ENCODE measurements at places on chromosomes 13 and 19.

- peak; percentile 58 for DNase-seq
These were observed 10.5 kb downstream of the STOML3 start for GRCh38 chr13:38979891-38980749.

- no peak for DNase-seq
These were observed 19.2 kb downstream of the SIPA1L3 start for GRCh38 chr19:37926255-37926654.

- no peak for DNase-seq
These were observed 484.8 kb downstream of the PCDH9 start for GRCh38 chr13:66745307-66745706.

GRCh38 chr19:7953576-7953975 lies 10.1 kb upstream of the TIMM44 start:
- no peak for DNase-seq

- no peak for DNase-seq
These were observed 55.1 kb downstream of the GPR180 start for GRCh38 chr13:94656766-94657165.

DNA sequence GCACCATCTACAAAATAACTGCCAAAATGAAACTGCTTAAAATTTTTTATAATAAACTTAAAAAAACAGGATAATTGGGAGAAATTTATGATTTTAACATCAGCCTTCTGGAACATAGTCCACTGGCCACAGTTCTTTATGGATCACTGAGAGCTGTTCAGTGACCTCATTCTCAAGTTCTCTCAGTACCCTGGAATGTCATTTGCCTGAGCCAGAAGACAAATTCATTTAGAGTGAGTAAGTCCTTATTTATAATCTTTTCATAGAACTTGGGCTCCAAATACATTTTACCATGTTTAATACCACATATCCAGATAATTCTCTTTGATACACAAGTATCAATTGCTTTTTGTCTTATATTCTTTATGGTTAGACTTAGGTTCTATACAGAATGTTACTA lies 87.6 kb downstream of the CAB39L start:
- no peak for DNase-seq

DNA sequence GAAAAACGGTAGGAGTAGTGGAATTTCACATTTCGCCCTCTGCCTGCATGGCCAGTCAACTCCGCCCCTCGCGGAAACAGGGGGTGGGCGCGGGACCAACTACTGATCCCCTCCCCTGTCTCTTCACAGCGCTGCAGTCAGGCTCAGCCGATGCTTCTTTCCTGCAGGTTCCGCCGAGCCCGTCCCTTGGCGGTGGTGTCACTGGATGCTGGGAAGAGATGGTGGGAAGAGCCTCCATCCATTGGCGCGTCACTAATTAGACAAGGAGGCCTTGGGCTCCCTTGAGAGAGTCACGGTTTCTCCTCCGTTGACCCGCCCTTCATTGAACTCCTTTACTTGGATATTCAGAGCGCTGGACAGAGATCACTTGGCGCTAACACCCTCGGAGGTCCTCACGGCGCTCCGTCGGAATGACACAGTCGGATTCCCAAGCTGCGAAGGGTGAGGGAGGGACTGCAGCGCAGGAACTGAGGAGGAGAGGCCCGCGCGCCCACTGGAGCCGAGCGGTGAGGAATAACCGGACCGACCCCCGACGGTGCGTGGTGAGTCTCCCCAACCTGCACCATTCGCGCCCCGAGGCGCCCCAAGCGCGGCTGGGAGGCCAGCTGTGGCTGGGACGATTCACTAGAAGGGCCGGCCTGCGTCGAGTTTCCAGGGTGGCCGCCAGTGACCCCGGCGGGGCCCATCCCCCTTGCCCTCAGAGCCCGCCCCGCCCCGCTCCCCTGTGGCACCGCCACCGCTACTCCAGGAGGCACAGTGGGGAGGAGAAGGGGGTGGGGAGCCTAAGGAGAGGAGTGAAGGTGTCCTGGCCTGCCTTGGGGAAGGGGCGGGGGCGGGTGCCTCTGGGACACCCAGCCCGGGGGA lies 11.2 kb upstream of the CEACAM21 start:
- no peak for DNase-seq

GRCh38 chr19:28468701-28469459 lies 744.1 kb downstream of the UQCRFS1 start:
- DNase-seq, result no peak

DNA sequence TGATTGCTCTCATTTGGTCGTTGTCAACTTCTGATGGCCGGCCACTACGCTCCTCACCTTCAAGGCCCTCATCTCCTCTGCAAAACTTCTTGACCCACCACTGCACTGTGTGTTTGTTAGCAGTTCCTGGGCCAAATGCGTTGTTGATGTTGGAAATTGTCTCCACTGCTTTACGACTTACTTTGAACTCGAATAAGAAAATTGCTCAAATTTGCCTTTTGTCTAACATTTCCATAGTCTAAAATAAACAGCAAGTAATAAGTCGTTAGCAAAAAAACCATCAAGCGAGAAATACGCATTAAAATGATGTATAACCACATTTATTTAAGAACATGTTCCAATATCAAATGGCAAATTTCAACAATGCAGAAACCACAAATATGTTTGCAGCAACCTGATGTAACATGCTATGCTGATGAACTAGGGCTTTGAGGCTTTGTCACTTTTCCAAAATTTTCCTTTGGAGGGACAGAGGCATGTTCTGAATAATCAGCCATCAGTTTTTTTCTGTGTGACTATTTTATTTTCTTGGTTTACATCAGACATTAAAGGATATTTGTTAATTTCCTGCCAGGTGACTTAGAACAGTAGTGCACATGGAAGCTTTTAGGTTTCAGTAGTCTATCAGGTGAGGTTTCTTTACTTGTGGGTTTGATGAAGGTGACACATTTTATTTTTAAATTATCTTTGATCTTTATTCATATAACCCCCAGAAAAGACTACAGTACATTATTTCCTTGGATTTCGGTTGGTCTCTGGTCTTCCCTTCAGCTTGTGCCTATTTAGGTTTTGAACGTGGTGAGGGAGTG lies 74.7 kb upstream of the TEX29 start:
- no peak for DNase-seq

DNA sequence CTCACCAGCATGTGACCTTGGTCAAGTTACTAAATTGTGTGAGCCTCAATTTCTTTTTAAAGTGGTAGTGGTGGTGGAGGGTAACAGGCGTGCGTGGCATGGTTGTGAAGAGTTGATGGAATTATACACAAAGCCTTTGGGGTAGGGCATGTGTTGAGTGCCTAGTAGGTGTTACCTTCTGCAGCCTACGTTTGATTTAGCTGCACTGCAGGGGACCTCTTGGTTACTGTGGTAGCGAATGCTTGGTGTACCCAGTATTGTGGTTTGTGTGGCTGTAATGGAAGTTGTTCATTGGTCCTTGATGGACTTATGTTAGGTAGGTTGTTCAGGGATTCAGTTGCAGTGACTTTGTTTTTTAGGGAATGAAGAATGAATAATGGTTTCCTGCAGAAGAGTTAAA lies 24.6 kb downstream of the PRAM1 start:
- no peak for DNase-seq

DNA sequence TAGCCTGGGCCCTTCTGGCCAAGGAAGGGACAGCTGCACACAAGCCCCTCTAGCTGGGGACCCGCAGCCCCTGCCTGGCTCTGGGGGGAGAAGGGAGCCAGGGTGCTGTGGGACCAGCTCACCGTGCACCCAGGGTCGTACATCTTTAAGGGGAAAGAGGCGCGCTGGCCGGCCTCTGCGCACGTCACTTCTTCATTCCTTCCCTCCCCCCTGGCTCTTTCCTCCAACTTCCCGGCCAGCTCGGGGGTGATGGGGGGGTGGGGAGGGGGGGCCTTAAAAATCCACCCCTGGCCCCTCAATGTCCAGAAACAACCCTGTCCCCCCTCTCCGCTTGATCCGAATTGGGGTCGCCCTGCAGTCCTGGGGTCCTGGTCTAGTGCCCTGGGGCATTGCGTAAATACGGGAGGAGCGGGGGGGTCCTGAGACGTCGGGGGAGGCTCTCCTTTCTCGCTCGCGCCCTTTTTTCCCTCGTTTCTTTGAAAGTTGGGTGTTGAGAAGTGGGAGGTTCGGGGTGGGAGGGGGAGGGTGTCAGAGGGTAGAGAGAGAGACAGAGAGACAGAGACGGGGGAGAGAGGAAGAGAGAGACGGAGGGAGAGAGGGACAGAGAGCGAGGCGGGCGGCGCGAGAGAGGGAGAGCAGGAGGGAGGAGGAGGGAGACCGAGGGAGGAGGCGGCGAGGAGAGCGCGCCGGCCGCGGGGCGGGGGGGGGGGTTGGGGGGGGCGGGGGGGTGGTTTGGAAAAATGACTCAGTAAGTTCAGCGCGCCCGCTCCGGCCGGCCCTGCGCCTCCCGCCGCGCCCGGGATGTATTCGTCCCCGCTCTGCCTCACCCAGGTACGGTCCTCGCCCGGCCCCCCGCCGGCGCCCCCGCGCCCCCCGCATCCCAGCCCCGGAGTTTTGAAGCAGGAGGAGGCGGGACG lies at the start of gene NFIC:
Gene NFIC (plus strand): TSS at position 748 of the 917 bp plus-strand sequence. CDS start 54 bp downstream, at position 802.
- peak; percentile 84 for DNase-seq

DNA sequence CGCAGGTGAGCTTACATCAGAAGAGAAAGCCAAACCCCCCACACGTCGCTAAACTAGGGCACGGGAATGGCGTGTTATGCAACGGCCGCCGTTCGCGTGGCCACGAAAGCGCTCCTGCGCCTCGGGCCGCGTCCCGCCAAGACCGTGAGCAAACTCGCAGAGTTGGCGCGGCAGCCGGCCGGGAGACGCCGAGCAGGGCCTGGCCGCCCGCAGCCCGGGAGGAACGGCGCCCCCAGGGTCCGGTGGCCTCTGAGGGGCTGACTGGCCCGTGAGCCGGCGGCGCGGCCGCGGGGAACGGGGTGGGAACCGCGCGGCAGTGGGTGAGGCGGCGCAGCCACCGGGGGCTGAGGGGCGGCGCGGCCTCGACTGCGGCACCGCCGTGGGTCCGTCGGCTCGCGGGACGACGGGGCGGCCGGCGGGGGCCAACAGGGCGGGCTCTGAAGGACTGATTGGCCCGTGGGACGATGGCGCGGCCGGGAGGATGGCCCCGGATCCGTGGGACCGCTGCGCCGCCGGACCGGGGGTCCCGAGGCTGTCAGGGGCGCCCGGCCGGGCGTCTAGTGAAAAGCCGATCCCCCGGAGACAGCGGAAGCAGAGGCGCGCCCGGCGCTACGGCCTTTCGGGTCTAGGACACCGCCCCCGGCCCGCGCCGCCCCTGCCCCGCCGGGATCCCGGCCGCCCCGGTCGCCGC lies 903 bp downstream of the LATS2 start:
- DNase-seq, result peak; percentile 63

- no peak for DNase-seq
These were observed 5.5 kb downstream of the CBY2 start for GRCh38 chr13:45707516-45708100.

GRCh38 chr13:20389696-20390525 lies 135.7 kb downstream of the CRYL1 start:
- DNase-seq, result no peak

DNA sequence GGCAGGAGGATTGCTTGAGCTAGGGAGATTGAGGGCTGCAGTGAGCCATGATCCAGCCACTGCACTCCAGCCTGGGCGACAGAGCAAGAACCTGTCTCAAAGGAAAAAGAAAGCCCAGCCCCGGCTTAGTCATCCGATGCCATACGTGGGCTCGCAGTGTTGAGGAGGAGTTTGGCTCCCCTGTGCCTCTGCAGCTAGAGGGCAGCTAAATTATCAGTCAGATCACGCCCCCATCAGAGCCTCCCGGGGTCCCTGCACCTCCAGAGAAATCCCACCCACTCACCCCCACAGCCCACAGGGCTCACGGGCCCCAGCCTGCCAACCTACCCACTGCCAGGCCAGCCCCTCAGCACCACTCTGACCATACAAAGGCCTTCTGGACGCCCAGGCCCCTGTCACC lies 27.6 kb downstream of the MAU2 start:
- no peak for DNase-seq

DNA sequence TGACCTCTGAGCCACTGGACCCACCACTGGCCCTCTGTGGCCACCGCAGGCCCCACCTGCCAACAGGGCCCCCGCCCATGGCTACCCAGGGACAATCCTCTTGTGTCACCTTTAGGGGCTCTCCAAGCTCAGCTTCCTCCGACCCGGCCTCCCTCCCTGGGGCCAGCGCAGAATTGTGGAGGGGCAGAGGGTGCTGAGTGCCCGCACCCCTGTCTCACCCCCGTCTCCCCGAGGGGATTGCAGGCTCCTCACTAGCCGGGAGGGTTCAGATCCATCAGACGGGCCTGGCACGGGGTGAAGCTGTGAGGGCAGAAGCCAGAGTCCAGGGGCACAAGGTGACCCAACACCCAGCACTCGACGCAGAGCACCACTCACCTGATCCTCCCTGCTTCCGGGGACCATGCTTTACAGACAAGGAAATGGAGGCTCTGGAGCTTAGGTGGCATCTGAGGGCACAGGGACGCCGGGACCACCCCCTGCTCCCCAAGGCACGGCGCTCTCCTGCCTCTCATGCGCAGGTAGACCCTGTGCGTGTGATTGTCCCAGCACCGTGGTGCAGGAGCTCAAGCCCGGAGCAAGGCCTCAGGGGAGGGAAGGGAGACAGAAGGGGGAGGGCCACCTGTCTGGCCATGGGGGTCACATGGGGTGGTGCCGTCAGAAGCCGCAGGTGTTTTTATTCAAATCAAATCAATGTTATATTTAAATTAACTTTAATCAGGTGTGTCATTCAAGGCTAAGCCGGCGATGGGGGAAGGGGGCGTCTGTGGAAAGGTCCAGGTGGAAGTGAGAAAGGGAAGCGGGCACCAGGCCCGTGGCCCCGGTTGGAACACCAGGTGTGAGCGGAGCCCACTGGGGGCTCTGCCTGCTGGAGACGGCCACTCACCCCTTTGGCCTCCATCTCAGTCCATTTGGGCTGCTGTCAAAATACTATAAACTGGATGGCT lies 21.6 kb upstream of the SPACA7 start:
- no peak for DNase-seq

DNA sequence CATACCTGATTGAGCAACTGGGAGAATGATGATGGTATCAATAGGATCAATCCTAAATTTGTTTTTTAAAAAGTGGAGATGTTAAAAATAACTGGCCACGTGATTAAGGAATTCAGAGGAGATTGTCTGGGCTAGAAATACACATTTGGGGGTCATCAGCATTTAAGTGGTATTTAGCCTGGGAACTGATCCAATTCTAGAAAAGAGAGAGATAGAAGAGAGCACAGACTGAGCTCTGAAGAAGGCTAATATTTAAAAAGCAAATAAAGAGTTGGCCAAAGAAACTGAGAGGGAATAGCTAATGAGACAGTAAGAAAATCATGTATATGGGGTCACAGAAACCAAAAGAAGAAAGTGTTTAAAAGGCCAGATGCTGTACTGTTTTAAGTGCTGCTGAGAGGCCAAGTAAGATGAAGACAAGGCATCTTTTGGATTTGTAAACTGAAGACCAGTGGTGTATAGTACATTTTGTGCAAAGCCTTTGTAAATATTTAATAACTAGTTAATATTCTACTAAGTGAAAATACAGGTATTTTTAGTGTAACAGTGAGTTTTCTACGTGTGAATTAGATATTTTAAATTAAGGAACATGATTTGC lies 40.2 kb downstream of the UBL3 start:
- DNase-seq, result no peak
